RWPE1 (cell line): ENCODE measurements at places on chromosomes 3 and 15.

- DNase-seq = peak; percentile 59
Observed at GRCh38 chr3:111712294-111713167, 117.4 kb upstream of the ZBED2 start.

DNA sequence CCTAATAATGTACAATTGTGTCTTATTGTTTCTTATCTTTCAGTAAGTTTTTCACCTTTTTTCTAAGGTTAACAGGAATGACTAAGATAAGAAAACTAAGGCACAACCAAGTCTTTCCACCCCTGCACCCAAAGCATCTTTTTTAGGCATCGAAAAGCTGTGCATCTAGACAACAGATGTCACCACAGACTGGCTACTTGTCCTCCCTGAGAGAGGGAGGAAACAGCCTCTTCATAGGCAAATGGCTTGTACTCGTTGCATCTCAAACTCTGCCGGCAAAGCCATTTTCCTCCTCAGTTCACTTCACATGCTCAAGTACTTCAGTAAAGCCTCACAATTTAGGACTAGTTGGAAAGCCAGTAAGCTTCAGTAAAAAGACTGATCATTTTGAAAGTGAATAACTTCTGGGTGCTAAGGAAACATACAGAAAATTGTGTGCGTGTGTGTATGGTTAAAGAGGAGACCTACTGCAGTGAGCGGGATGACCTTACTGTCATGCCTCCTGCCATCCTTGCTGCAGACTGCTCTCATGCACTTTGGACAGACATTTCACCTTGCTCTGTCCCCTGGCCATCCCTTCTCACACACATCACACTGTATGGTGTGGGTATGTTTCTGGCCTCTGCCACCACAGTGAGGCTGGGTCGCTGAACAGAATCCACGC is 36.5 kb upstream of the HACD2 start:
- no peak for DNase-seq

- no peak for DNase-seq
Observed at GRCh38 chr3:31248563-31248992, 284.1 kb upstream of the STT3B start.

DNA sequence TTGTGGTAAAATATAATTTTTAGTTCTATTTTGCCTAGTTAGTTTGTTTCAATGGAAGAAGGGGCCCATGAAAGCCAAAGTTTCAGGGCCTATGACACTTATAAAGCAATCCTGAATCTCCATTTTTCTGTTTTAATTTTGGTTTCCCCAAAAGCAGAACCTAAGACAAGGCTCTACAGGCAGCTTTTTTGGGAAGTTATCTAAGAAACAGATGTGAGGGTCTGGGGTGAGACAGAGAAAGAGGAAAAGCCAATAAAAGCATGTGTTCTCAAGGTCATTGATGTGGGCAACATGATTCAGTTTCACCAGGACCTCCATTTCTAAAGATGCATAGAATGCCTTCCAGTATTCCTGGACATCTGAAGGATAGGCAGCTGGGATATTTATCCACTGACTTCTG is 598.5 kb downstream of the PDCD6IP start:
- no peak for DNase-seq

GRCh38 chr3:35651851-35652250 is 12.5 kb downstream of the ARPP21 start:
- no peak for DNase-seq

- DNase-seq = no peak
Observed at GRCh38 chr3:10319251-10319650, 1.7 kb downstream of the SEC13 start.

DNA sequence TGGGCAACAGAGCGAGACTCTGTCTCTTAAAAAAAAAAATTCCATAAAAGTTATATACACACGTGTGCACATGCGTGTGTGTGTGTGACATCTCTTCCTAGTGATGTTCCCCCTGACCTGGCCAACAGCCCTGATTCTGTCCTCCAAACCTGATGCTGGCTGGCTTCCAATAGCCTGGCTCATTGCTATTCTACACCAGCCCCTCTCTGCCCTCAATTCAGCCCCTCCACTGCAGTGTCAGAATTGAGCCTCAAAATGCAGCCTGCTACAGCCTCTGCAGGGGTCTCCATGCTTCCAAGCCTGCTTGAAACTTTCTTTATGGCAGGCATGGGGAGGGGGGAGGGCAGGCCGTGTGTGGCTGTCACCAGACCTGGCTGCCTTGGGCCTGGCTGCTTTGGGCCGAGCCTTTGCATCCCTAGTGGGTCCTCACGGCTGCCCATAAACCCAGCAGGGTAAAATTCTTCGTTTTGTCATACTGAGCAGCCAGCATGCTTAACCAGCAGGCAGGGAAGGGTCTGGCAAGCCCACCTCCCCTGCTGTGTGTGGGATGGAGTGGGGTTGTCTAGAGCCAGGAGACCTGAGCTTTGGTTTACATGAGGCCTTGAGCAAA is 22.7 kb upstream of the DOCK3 start:
- no peak for DNase-seq

DNA sequence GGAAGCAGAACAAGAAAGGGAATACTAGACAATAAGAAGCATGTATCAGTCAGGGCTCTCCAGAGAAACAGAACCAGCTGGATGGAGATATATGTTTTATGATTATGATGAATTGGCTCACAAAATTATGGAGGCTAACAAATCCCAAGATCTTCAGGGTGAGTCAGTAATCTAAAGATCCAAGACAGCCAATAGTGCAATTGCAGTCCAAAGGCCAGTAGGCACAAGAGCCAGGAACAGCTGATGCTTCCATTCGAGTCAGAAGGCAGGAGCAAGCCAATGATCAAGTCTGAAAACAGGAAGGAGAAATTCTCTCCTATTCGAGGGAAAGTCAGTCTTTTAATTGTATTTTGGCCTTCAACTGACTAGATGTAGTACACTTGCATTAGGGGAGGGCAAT is 164.9 kb upstream of the ST8SIA2 start:
- DNase-seq = no peak

GRCh38 chr15:62050115-62050514 is 10.1 kb downstream of the VPS13C start:
- no peak for DNase-seq

DNA sequence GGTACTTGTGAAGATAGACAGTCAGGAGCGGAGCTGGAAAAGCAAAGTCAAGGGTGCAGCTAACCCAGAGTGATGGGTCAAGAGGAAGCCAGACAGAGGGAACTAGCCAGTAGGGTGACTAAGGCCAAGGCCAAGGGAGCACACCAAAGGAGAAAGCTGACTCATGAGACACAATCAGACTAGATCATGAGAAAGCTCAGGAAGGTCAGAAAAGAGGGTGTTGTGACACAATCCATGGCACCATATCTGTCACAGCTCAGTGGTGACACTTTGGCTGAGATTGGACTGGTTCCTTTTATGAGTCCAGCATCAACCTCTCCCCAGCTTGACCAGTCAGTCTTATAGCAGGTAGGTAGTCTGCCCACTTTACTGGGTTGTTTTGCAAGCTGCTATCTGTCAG is 22.2 kb downstream of the P2RY1 start:
- DNase-seq = no peak

DNA sequence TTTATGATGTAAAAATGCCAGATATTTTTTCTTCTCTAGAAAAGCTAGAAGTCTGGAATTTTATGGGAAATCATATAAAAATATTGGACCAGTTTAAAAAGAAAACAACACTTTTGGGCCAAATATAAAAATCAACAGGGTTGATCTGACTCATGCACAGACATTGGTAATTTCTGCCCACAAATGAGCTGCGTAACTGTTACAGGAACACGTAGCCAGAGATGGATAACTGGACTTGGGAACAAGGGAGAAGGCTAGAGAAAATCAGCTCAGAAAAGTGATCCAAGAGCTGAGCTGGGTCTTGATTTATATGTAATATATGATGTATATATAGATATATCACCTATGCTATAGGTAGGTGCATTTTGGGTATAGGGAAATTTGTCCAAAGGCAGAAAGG is 36.8 kb upstream of the NAALADL2 start:
- no peak for DNase-seq

GRCh38 chr3:51401735-51402134 is 10.7 kb downstream of the RBM15B start:
- no peak for DNase-seq

GRCh38 chr3:66933233-66933632 is 64.9 kb upstream of the KBTBD8 start:
- DNase-seq = no peak

GRCh38 chr15:98903377-98904018 is 104.1 kb downstream of the PGPEP1L start:
- peak; percentile 93 for DNase-seq

GRCh38 chr3:157857440-157857839 is 248.8 kb downstream of the SHOX2 start:
- DNase-seq = no peak

DNA sequence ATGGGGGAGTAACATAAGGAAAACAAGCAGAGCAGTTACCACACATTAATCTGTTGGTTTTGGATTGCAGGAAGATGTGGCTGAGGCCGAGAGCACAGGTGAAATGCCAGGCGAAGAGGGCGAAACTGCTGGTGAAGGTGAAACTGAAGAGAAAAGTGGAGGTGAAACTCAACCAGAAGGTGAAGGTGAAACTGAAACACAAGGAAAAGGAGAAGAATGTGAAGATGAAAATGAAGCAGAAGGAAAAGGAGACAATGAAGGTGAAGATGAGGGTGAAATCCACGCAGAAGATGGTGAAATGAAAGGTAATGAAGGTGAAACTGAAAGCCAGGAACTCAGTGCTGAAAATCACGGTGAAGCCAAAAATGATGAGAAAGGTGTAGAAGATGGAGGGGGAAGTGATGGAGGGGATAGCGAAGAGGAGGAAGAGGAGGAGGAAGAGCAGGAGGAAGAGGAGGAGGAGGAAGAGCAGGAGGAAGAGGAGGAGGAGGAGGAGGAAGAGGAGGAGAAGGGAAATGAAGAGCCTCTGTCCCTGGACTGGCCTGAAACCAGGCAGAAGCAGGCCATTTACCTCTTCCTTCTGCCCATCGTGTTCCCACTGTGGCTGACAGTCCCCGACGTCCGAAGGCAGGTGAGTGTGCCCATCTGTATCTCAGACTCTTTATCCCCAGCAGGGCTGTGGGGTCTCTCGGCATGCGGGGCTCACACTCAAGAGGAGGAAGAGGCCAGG is 28.7 kb downstream of the SLC24A1 start:
- DNase-seq = no peak

GRCh38 chr3:112401617-112402016 is 68.7 kb downstream of the CD200 start:
- DNase-seq = no peak
